ENCODE measurements at places on chromosomes 12 and 14. TPM values are rescaled to one million over a fixed set of nuclear protein-coding genes. Genes with fewer than 3 reads are reported as not detected.

Gene A2ML1
- 1.4 TPM for total RNA-seq

Gene PIK3C2G
- 0.54 TPM for total RNA-seq

Gene MYF6
- 0.51 TPM for total RNA-seq

Gene DDX11
- total RNA-seq, result 15.8 TPM

Gene GLIPR1L1
- not detected for total RNA-seq

Gene KLRF1
- total RNA-seq, result 0.61 TPM

Gene AHSA1
- total RNA-seq, result 149 TPM

Gene SPX
- 3.3 TPM for total RNA-seq

Gene TRHDE
- 0.50 TPM for total RNA-seq

Gene KRT79
- not detected for total RNA-seq

Gene PMCH
- total RNA-seq, result not detected

Gene B3GNT4
- not detected for total RNA-seq

Gene RDH12
- total RNA-seq, result 1.2 TPM

DNA sequence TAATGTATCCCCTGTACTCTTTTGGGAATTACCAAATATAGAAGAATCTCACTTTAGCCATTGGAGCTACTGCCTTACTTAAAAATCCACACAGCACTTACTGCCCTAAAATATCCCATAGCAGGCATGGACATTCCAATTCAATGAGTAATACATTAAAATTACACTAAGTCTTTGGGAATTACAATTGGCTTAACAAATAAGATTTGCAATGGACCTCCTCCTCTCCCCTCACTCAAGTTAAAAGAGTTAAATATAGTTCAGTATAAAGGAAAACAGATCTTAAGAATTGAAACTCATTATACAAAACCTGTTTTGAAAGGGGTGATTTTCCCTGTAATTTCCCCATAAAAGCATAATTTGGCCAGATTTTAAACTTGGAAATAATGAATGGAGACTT lies 477.1 kb downstream of the SLC16A7 start:
- no peak for DNase-seq

GRCh38 chr12:131793243-131794022 lies 34.8 kb upstream of the MMP17 start:
- no peak for DNase-seq

DNA sequence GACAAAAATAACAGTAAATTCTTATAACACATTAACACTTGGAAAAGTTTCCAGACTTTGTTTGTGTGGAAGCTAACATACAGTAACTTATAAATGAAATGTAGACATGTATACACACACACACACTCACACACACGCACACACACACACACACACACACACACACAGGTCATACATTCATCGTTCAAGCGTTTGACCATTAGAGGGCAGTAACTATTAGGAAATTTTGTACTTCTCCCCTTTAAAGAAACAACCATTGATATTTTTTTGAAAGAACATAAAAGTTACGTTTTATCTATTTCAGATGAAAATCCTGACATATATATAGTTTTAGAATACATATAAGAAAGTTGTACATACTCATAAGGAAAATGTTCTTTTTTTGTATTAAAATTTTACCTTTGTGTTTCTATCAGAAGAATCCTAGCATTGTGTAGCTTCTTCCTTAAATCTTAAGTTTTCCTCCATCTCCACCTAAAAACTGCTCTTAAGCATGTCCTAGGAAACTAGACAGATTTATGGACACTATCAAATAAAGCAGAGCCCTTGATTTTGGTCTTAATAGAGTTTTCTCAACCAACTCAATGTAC lies 29.0 kb downstream of the PTPRQ start:
- DNase-seq, result no peak

DNA sequence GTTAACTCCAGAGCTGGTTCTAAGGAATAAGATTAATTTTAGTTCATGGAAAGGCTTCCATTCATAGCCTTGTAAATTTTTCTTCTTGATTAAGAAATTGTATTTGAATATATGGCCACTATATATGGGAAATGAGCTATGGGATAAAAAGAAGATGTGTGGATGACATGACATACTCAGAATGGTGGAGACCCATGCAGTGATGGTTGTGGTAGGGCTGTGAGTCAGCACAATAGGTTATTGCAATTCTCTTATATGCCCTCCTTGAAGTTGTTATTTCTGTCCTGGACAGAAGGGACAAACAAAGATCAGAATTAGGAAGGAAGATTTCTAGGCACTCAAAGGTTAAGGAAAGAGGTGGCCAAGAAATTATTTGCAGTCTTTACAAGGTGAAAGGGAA lies 21.5 kb downstream of the RASSF9 start:
- DNase-seq, result no peak

- no peak for DNase-seq
Measured at GRCh38 chr12:121939186-121939585, 20.8 kb downstream of the CFAP251 start.

DNA sequence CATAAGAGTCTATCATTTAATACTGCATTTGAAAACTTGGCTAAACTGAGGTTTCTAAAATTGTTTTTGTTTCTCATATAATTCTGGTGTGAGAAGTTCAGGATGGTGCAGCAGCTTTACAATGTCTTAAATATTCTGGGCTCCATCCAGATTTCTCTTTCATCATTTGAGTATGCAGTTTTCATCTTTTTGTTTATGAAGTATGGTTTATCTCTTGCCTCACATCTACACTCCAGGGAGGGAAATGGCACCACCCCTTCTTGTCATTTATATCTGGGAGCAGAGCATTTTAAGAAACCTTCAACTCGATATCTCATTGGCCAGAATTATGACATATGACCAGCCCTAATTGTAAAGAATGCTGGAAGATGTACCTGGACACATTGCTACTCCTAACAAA lies 24.3 kb downstream of the GEMIN2 start:
- no peak for DNase-seq

GRCh38 chr12:34597548-34598351 lies 575.5 kb downstream of the ALG10 start:
- no peak for DNase-seq

DNA sequence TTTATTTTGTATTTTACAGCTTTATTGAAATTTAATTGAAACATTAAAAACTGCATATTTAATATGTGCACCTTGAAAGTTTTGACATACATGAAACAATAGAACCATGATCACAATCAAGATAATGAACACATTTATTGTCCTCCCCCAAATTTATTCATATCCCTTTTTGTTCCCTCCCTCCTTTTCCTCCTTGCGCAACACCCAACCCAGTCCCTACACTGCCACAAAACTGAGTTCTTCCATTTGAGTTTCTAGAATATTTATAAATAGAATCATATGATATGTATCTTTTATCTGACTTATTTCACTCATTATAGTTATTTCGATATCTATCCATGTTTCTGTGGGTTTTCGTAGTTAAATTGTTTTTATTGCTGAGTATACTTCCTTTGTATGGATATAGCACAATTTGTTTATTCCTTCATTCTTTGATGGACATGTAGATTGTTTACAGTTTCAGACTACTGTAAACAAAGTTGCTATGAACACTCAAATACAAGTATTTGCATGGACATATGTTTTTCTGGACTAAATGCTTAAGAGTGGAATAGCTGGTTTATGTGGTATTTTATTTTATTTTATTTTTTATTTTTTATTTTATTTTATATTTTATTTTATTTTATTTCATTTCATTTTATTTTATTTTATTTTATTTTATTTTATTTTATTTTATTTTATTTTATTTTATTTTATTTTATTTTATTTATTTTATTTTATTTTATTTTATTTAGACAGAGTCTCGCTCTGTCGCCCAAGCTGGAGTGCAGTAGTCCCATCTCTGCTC lies 359.1 kb downstream of the SLC6A15 start:
- DNase-seq, result no peak

DNA sequence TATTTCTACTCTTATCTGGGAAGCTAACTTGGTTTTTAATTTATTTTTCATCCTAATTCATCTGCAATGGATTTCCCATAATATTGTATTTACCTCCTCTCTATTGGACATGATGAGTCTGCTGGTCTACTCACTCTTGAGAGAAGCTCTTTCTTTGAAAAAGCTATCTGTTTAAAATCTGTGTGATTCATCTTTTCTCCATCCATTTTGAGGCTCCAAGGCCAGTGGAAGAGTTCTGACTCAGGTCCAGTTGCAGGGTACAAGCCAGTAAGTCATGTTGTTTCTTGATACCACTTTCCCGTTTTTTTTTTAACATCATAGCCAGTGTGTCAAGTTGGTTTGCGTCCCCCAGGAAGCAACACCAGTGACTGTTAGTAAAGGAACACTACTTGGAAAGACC lies 160.3 kb upstream of the BMP4 start:
- DNase-seq, result peak; percentile 83

GRCh38 chr14:73253721-73254120 lies 16.4 kb downstream of the PAPLN start:
- no peak for DNase-seq

DNA sequence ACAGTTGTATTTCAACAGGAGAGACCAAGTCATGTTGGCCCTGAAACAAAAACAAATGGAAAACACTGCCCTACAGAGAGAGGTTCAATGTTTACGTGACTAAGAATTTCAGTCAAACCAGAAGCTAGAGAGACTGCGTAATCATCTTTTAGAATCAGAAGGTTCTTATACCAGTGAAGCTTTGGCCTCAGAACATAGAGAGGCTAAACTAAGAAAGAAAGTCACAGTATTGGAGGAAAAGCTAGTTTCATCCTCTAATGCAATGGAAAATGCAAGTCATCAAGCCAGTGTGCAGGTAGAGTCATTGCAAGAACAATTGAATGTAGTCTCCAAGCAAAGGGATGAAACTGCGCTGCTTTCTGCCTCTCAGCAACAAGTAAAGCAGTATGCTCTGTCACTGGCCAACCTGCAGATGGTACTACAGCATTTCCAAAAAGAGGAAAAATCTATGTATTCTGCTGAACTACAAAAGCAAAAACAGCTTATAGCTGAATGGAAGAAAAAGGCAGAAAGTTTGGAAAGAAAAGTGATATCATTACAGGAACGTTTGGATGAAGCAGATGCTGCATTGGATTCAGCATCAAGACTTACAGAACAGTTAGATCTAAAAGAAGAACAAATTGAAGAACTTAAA lies 32.5 kb upstream of the NUAK1 start:
- no peak for DNase-seq

DNA sequence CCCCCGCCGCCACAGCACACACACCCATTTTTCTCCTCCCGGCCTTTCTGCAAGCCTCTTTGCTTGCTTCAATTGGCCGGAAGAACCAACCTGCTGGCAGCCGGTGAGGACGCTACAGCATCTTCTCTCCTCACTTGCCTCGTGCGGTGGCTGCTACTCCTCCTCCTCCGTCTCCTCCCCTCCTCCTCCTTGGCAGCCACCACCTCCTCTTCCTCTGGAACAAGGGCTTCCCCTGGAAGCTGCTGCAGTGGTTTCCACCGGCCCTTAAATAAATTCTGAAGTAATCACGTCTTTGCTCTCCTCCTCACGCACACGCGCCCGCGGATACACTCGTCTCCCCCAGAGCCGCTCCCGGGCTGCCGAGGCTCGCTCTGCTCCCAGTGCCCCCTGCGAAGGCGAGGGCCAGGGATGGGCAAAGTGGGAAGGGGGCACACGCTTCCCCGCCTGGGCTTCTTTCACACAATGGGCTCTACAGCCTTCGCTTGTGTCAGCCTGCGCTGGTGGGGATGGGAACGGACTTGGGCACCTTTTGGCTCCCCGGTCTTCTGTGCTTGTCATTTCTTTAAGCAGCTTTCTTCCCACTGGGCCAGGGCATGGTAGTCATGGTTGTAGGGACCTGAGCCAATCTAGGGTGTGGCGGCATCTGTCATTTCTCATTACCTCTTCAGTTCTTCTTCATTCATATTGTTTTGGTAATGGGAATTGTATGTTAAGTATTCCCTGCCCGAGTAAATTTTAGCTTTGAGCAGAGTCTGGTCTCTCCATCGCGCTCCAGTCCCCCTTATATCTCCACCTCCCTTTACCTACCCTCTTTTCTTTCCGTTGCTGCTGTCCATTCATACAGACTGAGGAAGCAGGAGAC lies at the start of gene PPFIA2:
TSS of gene PPFIA2 (minus strand) at position 161 of the 862 bp plus-strand sequence.
- DNase-seq, result no peak

- no peak for DNase-seq
Measured at GRCh38 chr12:26869908-26870459, 37.0 kb upstream of the ITPR2 start.

DNA sequence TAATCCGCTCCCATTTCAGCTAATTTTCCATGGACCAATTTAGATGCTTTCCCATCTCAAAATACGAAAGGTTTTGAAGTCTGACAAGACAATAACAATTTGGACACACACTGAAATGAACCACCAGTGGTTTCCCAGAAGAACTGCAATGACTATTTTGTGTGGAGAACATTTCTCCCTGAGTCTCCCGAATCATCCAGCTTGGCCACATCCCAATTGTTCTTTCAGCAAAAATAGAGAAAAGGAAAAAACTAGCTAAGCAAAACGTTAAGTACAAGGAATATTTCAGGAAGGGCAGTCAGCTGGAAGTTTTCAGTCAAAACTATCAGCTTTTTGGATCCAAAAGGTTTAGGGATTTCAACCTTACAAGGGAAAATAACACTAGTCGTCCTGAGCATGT lies 390.6 kb downstream of the KCNH5 start:
- DNase-seq, result no peak

GRCh38 chr12:132178316-132178715 lies 34.1 kb downstream of the NOC4L start:
- no peak for DNase-seq

DNA sequence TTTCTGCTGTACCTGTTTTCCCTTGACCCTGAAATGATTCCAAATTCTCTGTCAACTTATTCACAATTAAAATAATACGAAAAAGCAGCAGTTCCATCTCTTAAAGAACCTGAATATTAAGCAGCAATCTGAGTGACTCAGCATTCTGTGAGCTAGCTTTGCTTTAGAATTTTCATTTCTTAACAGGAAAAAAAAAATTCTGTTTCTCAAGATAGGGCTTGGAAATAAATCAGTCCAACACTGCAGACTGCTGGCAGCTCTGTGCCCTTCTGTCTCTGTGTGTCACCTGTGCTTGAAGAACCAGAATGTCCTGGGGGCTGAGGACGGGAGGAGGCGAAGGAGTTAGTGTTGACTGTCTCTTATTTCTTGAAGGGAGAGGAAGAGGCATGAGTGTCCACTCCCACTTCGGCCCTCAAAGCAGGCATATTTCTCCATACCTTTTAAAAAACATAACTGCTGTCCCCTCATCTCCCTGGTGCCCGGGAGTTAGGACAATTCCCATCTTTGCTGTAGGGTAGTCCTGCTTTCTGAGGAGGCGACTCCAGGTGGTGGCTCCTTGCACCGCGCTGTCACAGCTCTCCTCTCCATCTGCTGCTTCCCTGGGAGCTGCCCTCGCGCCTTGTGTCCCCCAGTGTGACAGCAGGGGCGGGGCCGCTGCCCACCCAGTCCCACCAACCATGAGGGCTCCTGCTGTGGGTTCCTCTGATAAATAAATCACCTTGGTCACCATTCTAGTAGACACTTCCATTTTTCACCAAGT lies 203.1 kb downstream of the CALM1 start:
- DNase-seq, result no peak

- DNase-seq, result peak; percentile 31
Measured at GRCh38 chr12:89947437-89948270, 239.0 kb upstream of the ATP2B1 start.

GRCh38 chr12:69671597-69671996 lies 27.5 kb downstream of the BEST3 start:
- no peak for DNase-seq

GRCh38 chr14:74362361-74362915 lies 14.2 kb downstream of the VRTN start:
- DNase-seq, result peak; percentile 85

Measured in adrenal gland (tissue), 19 donors.